NCI-H1092 (cell line): ENCODE measurements at places on chromosomes 2 and 18.

DNA sequence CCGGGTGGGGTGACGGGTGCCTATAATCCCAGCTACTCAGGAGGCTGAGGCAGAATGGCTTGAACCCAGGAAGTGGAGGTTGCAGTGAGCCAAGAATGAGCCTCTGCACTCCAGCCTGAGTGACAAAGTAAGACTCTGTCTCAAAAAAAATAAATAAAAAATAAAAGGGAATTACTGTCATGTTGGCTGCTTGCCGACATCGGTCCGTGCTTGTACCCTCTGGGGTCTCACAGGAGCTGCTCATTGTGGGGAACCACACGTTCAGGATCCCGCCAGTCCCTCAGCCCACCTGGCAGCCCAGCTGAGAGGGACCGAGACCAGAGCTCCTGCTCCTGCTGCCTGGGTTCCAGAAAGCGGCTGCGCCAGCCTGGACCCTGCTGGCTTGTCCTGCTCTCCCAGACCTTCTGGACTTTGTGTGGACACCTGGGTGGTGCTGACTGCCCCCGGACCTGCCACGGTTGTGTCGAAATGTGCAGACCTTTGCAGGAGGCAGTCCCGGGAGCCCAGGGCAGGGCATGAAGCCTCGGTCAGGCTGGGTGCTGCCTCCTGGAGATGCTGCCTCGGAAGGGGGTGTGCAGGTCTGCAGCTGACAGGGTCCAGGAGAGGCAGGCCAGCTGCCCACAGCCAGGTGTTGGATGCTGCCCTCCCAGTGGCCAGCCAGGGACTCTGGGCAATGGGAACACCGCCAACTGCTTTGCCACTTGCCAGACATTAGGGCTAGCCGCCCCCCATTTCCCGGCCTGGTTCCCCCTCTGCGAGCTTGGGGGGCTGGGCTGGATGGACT lies 16.4 kb downstream of the KLF11 start:
- DNase-seq, result no peak

DNA sequence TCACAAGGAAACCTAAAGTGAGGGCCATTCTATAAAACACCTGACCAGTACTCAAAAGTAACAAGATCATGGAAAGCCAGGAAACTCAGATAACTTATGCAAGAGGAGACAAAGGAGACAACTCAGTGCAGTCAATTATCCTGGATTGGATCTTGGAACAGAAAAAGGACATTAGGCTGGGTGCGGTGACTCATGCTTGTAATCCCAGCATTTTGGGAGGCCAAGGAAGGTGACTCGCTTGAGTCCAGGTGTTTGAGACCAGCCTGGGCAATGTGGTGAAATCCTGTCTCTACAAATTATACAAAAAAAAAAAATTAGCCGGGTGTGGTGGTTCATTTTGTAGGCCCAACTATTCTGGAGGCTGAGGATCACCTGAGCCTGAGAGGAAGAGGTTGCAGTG lies 424.5 kb upstream of the SPRED2 start:
- DNase-seq, result no peak

- DNase-seq, result peak; percentile 90
Measured at GRCh38 chr2:98806236-98806697, 75.3 kb upstream of the MGAT4A start.

DNA sequence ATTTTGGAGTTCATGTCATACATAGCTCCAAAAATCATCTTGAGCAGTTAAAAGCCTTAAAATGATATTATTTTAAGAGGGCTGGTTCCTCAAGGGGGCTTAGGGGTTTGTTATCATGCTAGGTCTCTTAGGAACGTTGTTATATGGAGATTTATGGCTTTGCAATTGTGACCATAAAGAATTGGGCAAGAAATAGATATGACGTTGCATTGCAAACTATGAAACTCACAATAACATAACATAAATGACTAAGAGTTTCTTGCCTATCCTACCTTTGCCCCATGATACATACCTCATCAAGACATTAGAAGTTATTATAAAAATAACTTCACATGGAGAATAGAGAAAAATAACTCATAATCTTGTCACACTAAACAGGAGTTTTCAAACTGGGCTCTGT lies 206.4 kb upstream of the SESTD1 start:
- DNase-seq, result no peak
